ENCODE measurements at places on chromosomes 1 and 21.

GRCh38 chr1:89529196-89529595 is 4.6 kb downstream of the LRRC8B start:
- DNase-seq = no peak

DNA sequence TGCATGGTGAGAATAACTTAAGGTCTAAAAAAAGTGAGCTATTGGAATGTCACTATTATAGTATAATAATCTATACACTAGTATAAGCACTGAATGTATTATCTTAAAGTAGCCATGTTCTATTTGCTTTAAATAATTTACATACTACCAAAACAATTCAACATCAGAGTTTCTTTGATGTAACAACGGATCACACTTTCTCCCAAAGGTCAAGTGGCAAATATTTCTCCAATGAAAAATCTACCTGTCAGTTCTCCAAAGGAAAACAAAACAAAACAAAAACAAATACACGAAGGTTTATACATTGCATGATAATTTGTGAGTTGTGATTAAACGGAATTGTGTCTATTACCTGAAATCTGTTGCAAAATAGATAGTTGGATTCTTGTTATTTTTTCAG is 581.4 kb downstream of the USP25 start:
- DNase-seq = no peak

- no peak for DNase-seq
These were observed 86.6 kb downstream of the SLC25A24 start for GRCh38 chr1:108113496-108113895.

DNA sequence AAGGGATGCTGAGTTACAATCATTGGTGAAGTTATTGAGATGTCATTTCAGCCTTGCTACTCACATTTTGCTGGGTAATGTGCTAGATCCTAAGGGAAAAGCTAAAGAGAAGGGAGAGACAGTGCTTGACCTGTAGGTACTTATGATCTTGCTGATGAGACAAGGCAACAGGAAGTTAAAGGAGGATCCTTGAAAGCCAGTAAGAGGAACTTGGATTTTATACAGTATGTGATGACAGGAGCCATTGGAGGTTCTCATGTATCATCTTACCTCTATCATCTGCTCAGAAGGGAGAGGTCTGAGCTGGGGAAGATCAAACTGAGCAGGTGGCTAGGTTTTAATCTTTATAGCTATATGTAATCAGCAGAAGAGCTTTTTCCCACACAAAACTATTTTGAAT is 6.3 kb downstream of the APOBEC4 start:
- DNase-seq = peak; percentile 74

DNA sequence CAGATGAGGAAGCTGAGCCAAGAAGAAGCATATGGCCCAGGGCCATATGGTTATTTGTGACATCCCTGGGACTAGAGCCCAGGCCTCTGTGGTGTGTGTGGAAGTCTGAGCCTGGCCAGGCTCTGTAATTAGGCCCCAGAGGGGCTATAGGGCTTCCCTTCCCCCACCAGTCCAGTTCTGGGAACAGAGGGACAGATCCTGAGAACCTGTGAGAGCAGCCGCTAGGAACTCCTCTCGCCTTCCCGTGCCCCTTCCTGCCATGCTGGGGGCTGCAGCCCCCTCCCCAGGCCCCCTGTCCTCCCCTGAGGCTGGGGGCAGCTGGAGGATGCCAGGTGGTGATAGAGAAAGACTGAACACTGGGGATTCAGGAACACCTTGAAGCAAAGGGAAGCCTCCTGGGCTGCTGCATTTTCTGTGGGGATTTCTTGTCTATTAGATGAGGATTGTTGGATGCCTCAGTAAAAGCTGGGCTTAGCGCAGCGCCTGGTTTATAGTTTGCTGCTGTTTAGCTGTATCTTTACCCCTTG is 33.3 kb downstream of the COQ8A start:
- DNase-seq = peak; percentile 89

- peak; percentile 57 for DNase-seq
These were observed 128.4 kb upstream of the SOD1 start for GRCh38 chr21:31530897-31531705.

GRCh38 chr1:47755101-47755990 is 241.8 kb downstream of the TRABD2B start:
- DNase-seq = peak; percentile 56

DNA sequence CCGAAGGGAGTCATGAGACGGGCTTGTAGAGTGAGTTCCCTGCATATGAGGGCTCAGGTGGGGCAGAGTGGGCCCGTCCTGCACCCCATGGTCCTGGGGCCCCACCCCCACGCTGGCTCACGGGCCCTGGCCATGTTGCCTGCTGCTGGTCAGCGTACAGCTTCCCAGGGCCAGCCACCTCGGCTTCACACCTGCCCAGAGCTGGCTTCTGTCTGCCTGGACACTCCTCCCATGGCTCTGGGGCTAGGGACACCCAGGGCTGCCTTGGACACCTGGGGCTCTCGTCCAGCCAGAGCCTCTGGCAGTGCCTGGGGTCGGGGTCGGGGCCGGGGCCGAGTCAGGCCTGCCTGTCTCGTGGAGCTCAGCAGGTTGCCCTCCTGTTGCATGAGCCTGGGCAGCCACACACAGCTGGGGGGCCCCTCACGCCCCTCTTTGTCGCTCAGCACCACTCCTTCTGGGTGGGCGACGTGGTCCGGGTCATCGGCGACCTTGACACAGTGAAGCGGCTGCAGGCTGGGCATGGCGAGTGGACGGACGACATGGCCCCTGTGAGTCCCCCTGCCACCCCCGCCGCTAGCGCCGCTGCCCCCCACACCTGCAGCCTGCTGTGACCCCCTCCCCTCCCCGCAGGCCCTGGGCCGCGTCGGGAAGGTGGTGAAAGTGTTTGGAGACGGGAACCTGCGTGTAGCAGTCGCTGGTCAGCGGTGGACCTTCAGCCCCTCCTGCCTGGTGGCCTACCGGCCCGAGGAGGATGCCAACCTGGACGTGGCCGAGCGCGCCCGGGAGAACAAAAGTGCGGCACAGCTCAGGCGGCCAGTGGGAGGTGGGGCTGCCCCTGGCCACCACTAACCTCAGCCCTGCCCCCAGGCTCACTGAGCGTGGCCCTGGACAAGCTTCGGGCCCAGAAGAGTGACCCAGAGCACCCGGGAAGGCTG is 5.5 kb upstream of the MMP23B start:
- DNase-seq = no peak

DNA sequence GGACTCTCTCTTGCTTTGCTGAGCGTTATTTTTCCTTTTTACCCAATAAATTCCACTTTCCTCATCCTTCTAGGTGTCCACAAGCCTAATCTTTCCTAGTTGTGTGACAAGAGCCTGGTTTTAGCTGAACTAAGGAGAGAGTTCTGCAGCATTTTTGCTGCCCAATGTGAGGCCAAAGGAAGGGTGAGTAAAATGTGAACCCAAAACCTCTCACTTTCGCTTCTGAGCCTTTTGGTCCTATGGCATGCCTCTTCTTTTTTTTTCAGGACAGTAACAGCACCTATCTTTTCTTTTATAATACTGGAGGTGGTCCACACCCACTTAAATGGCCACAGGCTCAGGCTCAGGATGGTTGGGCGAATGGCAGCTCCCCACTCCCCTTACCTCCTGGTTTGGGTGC is 111.1 kb downstream of the COP1 start:
- DNase-seq = no peak

DNA sequence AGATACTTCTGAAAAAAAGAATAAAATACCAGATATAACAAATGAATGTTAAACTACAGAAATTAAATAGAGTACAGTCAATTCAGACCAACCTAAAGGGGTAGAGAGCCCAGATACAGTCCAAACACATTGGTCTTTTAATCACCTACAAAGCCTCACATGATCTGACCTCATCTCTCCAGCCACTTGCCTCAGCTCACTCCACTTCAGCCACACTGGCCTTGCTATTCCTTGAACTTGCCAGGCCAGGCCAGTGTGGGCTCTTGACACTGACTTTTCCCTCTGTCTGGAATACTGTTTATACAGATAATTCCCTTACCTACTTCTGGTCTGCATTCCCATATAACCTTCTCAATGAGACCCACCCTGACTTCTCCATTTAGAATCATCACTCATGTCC is 17.0 kb upstream of the PPIE start:
- no peak for DNase-seq

GRCh38 chr1:21290546-21290944 is 282 bp upstream of the ECE1 start:
- no peak for DNase-seq

DNA sequence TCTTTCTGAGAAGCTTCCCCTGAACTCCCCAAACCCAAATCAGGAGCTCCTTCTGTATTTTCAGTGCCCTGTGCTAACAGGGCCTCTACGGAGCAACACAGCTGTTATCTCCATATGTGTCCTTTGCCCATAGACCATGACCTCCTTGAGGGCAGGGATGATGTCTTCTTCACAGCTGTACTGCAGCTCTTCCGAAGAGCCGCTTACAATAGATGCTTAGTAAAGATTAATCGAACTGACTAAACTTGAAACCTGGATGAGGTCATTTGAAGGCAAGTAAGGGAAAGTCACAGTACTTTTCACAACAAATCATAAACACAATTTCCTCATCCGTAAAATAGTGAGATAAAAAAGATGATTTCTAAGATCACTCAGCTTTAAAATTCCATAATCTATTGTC is 4.4 kb upstream of the KCNN3 start:
- no peak for DNase-seq

GRCh38 chr1:17633654-17634053 is 94.2 kb downstream of the ARHGEF10L start:
- peak; percentile 13 for DNase-seq

GRCh38 chr1:231091415-231091814 is 51.4 kb upstream of the FAM89A start:
- no peak for DNase-seq

- DNase-seq = no peak
These were observed 156.2 kb upstream of the CTTNBP2NL start for GRCh38 chr1:112239683-112240330.

DNA sequence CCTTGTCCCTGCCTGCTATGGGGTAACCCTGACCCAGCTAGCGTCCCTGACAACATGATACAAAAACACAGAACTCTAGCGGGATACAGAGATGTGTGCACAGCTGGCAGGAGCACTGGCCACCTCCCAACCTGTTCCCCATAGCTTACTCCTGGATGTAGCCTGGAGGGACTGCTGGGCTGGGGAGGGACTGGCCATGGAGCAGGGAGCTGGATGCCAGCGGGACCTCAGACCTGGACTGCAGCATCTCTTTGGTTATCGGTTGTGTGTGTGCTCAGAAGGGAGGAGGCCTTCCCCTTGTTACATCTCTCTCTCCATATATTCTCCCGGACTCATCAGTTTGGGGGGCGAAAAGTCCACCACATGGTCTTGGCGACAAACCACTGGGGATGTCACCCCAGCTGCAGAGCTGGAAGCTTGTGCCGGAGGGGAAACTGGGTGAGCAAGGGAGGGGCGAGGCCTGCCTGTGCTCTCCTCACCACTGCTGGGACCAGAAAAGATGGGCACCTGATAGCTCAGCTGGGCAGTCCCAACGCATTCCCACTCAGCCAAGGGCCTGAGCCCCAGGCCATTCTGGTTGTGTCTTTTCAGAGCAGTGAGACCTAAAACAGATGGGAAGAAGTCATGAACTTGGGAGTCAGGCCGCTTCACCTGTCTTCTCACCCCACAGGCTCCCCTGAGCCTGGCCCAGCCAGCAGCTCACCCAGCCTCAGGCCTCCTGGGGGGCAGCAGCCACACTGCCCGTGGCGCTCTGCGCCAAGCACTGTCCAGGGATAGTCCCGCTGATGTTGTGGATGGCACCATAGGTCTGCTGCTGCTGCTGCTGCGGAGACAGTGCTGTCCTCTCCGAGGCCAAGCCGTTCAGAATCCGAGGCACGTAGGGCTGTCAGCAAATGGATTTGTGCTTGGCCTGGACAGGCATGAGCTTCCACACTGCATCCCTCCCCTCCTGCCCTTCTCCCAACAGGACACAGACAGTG is 35.6 kb downstream of the TMEM63A start:
- no peak for DNase-seq

DNA sequence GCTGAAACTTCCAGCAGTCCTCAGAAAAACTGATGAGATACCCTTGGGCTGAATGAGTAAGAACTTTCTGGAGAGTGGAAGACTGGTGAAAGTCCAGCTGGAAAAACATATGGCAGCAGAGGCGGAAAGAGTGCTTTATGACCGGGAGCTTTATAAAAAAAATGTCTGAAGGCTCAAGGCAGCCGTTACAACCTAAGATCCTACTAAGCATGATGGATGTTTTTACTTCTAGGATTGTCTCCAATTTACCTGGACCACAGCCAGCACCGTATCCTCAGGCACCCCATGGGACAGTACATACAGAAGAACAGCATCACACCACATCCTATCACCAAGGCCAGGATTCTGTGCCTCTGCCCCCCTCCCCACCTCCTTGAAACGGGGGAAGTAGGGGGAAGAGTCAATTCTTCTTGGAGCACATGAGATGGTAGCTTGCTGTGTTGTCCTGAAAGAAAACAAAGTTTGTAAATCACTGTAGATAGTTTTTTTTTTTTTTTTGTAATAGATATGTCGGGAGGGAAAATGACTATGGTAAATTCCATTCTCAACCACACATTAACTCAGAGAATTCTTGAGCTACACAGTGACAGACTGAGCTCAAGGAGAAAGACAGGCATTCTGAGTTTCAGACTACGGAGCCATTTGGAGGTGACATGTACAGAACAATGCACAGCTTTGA is 11.8 kb upstream of the IRF2BP2 start:
- peak; percentile 99 for DNase-seq

- DNase-seq = no peak
These were observed 25.8 kb downstream of the UAP1 start for GRCh38 chr1:162587347-162587746.

- DNase-seq = no peak
These were observed 78.6 kb upstream of the RGS2 start for GRCh38 chr1:192730198-192730597.

DNA sequence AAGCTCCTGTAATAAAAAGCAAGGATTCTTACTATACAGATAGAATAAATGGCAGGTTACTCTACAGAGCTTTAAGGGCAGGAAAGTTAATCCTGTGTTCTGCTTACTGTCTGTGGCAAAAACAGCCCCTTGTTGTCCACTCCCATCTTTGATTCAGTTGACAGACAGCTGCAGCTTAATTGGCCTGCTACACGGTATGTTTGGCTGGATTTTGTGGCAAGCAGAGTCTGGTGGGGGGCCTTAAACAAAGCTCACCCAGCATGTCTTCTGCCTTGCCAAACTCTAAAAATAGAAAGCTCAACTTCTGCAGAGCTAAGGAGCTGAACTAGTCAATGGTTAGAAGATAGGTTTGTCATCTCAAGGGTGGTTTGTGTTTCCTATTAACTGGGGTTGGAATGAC is 407.2 kb downstream of the HLX start:
- peak; percentile 42 for DNase-seq

DNA sequence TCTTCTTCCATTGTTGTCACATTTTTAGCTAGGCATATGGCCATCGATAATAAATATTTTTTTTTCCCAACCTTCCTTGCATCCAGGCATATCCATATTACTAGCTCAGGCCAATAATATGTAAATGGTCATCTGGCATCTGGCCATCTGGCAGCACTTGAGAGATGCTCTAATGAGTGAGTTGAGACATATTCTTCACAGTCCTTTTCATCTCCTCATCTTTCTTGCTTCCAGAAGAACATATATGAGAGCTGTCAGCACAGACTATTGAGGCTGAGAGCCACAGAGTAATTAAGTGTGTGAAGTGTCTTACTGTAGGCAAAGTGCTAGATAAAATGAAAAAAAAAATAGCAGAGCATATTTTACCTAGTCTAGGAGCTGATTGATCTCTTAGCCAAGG is 628.4 kb upstream of the TMPRSS15 start:
- DNase-seq = peak; percentile 17
